ENCODE measurements at places on chromosomes 6 and 20.

DNA sequence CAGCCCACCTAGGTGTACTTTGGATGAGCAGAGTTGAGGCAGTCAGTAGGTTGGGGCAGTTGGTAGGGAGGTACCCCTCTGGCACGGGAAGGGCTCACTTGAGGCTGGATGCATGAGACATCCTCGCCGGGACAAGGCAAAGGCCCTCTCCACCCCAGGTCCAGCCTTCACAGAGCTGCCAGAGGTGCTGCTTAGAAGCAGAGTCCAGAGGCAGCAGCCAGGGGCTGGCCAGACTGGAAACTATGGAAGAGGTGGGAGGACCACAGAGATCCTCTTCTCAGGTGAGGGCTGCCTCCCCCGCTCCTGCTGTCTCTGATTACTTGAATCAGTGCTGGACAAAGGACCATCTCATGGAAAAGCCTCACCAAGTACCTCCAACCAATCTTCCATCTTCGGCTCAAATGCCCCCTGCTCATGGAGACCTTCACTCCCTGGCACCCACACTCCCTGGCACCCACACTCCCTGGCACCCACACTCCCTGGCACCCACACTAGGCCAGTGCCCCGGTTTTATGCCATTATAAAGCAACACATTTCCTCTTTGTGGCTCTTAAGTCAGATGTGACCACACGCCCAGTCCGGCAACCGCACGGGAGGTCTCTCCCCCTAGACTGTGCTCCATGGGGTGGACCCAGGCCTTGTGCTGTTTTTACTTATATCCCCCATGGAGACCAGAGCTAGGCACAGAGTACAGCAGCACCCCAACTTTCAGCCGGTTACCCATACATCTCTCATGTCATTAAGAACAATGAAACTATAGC lies 100.1 kb downstream of the YTHDF1 start:
- no peak for DNase-seq

DNA sequence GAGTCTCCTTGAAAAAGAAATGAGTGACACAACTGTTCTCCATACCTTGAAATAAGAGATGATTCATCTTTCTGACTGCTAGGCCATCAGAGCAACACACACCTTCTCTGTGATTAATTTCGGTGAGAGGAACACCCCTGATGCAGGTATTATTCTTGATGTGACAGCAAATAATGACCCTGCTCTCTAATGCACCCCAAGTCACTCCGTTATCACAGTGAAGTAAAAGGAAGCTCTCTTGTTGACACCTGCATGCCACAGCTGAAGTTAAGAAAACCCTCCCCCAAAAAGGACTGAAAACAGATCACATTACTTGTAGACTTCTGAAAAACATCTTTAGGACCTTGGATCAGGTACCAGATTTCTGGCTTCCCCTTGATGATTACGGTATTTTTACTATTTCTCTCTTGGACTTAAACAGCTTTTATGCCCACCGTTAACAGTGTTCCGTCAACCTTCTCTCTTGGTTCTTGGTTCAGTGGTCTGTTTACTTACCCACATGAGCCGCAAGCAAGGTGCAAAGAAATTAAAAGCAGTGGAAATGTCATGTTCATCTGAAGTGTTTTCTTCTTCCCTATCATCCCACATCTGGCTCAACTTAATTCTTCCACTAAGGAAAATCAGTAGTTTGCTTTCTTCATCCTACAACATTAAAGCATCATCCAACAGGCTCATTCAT lies 249.7 kb downstream of the GMPR start:
- no peak for DNase-seq

GRCh38 chr6:119871520-119871919 lies 522.0 kb upstream of the MAN1A1 start:
- no peak for DNase-seq

GRCh38 chr6:75299801-75300530 lies 15.4 kb upstream of the TMEM30A start:
- no peak for DNase-seq

DNA sequence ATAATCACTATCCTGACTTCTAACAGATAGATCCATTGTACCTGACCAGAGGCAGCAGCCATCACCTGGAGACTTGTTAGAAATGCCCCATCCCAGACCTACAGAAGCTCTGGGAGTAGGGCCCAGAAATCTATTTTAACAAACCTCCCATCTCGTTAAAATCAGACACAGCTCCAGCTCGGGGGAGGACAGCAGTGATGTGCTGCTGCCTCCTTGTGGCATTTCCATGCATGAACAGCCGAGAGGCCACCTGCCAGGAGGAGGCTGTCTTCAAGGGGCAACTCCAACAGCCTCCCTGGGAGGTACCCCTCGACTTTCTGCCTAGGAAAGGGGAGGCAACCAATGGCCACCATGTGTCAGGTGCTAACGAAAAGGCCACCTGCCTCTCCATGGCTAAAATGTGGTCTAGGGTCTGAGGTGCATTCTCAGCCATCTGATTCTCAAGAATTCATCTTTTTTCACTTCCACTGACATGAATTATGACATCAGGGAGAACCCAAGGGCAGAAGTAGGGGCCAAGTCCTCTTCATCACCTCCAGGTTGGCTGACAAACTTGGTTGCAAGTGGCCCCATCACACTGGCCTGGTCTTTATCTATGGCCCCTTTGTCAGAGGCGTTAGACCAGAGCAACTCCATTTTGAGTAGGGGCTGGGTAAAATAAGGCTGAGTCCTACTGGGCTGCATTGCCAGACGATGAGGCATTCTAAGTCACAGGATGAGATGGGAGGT lies 12.2 kb upstream of the KCNK15 start:
- no peak for DNase-seq

DNA sequence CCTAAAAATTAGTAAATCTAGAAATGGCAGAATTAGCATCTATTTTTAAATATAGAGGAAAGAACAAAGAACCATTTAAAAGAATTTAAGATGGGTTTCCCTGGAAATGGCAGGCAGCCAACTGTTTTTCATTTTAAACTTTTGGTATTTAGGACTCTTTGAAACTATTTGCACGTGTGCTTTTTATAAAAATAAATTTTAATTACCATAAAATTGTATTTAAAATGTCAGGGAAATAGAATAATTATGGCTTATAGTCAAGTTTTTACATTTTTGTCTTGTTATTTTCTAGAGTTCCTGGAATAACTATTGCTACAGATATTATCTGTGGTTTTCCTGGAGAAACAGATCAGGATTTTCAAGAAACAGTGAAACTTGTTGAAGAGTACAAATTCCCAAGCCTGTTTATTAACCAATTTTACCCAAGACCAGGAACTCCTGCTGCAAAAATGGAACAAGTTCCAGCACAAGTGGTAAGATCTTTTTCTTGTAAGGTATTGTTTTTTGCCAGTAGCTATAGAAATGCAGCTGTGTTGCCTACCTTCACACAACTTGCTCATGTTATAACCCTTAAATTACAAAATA lies 528.7 kb upstream of the SOX4 start:
- no peak for DNase-seq

- DNase-seq, result no peak
Observed at GRCh38 chr6:163630572-163630971, 216.1 kb downstream of the QKI start.

Data from left kidney (tissue), 8 donors.